NCI-H1092 (cell line): ENCODE measurements at places on chromosomes 16 and 17.

DNA sequence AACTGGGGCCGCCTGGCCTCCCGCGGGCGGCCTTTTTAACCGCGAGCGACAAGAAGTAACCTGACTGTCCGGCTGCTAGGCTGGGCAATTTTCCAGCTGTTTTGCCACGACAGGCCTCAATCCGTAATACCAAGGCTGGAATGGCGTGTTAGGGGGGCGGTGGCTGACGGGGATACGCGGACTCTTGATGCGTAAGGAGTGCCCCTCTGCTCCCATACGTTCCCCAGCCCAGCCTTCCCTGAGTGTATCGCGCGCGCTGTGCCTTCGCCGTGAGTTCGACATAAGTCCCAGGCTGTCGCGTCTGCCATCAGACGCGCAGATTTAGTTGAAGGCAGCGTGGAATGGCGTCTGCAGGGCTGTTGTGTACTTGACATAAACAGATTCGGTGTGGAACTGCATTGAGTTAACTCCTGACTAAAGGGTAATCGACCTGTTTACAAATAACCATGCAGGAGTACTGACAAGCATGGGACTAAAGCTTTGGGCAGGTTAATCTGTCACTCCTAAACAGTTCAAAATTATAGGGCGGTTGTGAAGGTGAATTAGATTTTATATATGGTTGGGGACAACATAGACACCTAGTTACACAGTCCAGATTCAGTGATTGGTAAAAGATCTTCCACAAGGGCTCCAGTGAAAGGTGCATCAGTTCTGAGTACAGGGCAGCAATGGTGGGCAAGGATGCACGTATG lies 16.6 kb upstream of the ERN1 start:
- peak; percentile 39 for DNase-seq

DNA sequence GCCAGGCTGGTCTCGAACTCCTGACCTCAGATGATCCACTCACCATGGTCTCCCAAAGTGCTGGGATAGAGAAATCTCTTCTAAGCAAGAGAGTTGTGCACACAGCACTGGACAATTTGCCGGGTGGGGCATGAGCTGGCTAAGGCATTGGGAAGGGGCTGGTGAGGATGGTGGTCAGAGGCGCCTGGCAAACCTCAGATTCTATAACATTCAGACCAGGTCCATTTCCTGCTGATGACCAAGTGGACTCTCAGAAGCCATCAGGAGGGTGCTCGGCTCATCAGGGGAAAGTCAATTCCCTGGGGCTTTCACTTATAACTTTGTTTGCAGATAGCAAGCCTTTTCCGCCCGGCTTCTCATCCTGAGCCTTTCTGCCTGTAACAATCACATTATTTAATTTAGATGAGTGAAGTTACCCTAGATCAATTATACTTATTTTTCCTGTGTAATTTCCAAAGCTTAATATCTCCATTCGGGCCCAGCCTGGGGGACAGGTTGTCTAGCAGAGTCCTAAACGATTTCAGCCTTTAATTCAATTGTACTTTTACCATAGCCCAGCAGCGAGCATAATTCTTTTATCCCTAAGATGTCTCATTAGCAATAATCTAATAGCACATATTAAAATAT lies 15.0 kb upstream of the SLC6A2 start:
- DNase-seq, result no peak

DNA sequence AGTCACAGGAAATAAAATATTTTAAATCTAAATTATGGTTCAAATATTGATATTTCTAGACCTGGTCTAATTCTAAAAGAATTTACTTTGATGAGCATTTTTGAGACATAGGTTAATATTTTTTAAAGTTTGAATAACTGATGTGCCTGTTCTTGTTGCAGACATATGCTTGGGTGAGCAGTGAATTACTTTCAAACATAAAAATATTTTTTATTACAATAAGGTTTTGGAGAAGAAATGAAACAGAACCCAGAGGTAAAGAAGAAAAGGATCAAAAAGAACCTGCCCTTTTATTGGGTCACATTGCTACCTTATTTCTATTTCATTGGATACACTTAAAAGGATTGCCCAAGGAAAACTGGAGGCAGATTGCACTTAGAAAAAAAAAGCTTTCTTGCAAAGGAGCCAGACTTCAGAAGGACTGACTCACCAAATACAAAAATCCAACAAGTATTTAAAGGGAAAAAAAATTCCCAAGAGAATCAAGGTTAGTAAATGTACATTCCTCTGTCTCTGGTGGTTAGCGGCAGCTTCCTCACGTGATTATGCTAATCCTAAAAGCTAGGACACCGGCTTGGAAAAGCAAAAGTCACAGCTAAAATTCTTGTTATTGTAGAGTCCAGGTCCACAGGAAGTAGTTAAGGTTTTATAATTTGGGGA lies 18.5 kb downstream of the ENPP7 start:
- DNase-seq, result no peak

GRCh38 chr16:53787423-53787822 lies 83.5 kb downstream of the FTO start:
- DNase-seq, result no peak

GRCh38 chr17:75047398-75048098 lies 523 bp downstream of the KCTD2 start:
- DNase-seq, result no peak

DNA sequence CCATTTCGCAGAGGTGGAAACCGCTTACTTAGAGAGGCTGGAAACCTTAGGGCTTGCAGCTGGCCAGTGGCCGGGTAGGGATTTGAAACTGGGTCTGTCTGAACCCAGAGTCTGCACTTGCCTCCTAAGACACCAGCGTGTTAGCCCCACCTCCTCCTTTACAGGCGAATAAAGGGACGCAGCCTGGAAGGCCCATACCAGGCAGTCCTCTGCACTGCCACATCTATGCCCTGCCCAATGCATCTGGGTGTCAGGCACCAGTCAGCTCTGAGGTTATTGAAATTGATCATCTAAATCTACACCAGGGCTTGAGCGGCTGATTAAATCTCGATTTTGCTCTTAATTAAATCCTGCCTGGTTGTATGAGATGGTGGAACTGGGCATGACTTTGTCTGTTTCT lies 19.9 kb upstream of the NAGS start:
- DNase-seq, result no peak

DNA sequence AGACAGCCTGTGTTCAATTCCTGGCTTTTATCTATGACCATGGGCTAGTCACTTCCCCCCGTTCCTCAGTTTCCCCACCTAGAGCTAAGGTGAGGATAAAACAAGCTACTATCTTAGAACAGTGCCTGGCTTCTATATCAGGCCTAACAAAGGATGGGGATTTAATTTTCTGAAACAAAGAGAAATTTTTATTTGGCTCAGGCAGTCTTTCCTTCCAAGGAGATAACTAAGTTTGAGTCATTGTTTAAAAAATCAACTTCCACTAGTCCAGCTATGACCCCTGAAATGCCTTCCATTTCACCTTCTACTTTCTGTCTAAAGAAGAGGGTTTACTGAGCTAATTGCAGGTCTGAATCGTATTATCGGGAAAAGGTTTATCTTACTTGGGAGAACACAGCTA lies 99.0 kb downstream of the CMIP start:
- DNase-seq, result no peak
